LHCN-M2 (cell line): ENCODE measurements at places on chromosomes 11 and 22. TPM values are rescaled to one million over a fixed set of nuclear protein-coding genes. Genes with fewer than 3 reads are reported as not detected.

DNA sequence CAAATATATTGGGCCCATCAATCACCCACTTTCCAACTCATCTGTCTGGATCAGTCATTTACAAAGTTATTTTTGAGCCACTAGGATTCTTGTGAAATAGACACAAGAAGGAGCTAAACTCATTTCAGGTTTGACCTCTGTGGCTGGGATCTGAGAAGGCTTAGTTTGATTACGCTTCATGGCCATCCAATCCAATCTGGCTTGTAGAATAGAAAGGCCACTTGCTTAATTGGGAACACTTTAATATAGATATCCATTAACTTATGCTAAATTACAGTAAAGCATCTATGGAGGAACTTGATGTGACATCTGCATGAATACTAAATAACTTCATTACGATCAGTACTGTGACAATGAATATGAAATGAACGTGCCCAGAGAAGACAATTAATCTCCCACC is 284.2 kb downstream of the ST3GAL4 start:
- no peak for DNase-seq

GRCh38 chr11:17396598-17397310 is 8.3 kb upstream of the KCNJ11 start:
- no peak for DNase-seq

DNA sequence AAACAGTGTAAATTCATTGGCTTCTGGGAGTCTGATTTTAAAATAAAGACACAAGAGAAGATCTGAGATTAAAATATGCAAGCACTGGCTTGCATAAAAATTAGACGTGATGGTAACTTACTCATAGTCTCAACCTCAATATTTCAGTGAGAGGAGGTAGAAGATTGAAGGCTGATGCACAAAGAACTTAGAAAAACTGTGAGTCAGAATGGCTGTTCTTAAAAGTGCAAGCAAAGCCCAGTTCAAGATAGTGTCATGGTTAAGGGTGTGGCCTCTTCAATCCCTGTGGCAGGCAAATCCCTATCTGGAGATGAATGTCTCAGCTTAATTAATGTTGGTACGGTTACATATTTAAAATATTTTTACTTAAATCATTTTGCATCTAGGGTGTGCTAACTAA is 33.6 kb upstream of the FIBIN start:
- DNase-seq: peak; percentile 49

Gene LRFN4
- total RNA-seq: 14.1 and 16.9 TPM in 2 replicates

Gene SPI1
- not detected in 2 replicates for total RNA-seq

Gene CARD16
- total RNA-seq: not detected in 2 replicates

DNA sequence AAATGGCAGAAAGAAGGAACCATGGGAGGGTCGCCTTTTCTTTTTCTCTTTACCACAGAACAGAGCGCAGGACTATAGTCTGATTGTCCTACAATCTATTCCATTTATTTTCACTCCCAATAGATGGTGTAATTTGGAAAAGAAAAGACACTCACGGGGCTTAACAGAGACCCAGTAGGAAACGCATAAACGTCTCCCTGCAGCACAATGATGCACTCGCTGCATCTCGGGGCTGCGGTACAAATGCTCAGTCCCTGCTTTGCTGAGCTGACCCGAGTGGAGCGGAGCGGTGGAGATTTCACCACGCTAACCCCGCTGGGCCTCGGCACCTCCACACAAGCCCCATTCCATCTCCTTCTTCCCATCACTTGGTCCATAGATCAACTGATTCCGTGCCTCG is 1.5 kb downstream of the FEZ1 start:
- DNase-seq: no peak

DNA sequence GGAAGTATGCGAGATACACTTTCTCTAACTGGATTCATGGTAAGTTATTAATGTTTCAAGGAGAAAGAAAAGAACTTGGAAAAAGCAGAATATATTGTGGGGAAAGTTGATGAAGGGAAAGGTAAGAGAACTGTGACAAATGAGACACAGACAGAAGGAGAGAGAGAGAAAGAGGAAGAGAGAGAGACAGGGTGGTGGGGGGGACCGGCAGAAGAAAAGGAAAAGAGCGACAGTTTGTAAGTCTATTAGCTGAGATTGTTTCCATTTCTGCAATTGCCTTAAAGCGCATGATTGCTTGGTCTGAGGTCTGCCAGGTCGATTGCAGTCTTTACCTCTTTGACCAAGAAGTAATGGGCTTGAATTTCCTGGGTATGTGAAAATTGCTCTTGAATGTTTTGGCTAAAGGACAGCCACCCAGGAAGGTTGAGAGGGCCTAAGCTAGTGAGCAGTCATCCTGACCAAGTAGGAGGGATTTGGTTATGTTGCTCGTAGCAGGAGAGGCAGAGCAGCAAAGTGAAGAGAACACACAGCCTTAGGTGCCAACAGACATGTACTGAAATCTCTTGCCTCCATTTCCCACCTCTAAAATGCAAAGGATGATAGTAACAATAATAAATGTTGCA is 23.6 kb upstream of the TMA7B start:
- no peak for DNase-seq

Gene OR52M1
- not detected in 2 replicates for total RNA-seq

Gene SPATA19
- total RNA-seq: not detected in 2 replicates

- DNase-seq: no peak
These were observed 506.1 kb downstream of the MIAT start for GRCh38 chr22:27163162-27164137.

DNA sequence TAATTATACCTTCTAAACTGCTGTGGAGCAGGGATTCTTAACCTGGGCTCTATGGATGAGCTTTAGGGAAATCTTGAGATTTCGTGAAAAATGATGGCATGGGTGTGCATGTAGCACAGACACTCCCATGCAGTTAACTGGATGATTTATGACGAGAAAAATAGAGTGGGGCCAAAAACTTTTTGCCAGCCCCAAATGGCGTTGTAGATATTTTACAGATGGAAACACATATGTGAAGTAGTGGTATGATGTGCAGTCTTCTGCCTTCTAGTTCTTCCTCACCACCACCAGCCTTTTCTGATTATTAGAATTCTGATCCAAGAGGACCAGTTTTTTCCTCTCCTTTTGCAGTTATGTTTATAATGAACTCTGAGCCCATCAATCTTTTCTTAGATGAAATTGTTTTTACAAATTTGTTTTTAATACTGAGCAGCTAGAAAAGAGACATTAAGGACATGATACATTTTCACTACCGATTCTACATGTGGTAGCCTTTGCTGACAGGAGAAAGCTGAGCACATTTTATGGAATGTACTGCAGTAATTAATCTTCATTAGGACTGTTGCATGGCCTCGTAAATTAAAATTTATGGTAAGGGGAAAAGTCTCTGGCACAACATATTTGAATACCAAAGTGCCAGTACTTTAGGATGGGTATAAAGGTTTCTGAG is 261.4 kb downstream of the DDX10 start:
- no peak for DNase-seq
